Fibroblast of skin of left quadriceps (primary cell): ENCODE measurements at places on chromosomes 3 and 15.

DNA sequence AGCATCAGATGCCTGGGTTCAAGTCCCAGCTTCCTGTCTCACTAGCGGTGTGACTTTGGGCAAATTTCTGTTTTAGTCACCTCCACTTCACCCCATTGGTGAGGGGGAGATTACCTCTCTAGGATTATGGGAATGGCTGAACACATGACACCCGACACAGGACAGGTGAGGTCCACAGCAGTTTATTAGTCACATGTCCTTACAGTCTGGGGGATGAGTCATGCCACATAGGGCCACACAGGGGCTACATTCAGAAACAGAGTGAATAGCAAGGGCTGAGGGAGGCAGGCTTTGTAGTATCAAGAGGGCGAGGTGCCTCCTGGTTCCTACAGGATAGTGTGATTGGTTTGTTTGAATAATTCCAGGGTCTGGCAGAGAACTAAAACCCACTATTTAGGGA is 15.2 kb upstream of the ITGA11 start:
- DNase-seq, result no peak

DNA sequence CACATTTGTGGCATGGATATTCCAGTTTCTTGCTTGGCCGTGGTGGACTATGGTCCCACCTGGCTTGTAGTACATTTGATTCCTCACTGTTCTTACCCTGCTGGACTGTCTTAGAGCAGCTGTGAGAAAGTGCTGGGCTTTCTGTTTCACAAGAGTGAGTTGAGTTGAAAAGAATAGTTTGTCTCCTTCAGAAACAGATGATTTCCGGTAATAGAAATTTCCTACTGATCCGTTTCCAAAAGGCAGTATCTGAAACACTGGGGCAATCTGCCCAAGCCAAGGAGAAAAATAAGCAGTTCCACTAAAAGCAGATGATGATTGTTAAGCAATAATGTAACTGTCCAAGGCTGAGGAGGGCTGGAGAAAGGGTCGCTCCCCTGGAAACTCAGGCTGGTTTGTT is 96.0 kb downstream of the SUCLG2 start:
- peak; percentile 13 for DNase-seq

- DNase-seq, result no peak
Measured at GRCh38 chr3:176352716-176353334, 844.5 kb downstream of the TBL1XR1 start.

DNA sequence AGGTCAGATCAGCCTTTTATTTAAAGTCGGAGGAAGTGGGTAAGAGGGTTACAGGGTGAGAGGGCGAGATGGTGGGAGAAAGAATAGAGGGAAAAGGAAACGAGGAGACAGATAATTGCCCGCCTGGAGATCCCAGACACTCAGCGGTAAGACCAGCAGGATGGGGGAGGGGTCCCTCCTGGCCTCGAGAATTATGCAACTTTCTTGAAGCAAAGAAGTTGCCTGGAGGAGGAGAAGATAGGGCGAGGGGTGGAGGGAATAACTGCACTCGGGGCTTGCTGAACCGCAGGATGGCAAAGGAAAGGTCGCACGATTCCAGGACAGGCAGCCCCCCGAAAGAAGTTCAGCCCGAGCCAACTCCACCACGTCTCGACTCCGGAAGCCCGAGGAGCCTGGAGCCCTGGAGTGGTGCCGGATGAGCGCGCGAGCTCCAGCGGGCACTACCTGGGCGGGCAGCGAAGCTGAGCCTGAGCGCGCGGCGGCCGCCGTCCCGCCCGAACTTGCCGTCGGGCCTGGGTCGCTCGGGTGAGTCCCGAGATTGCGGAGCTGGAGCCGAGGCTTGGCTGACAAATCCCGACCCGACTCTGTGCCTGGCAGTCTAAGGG is 402 bp downstream of the WWTR1 start:
- peak; percentile 46 for DNase-seq

DNA sequence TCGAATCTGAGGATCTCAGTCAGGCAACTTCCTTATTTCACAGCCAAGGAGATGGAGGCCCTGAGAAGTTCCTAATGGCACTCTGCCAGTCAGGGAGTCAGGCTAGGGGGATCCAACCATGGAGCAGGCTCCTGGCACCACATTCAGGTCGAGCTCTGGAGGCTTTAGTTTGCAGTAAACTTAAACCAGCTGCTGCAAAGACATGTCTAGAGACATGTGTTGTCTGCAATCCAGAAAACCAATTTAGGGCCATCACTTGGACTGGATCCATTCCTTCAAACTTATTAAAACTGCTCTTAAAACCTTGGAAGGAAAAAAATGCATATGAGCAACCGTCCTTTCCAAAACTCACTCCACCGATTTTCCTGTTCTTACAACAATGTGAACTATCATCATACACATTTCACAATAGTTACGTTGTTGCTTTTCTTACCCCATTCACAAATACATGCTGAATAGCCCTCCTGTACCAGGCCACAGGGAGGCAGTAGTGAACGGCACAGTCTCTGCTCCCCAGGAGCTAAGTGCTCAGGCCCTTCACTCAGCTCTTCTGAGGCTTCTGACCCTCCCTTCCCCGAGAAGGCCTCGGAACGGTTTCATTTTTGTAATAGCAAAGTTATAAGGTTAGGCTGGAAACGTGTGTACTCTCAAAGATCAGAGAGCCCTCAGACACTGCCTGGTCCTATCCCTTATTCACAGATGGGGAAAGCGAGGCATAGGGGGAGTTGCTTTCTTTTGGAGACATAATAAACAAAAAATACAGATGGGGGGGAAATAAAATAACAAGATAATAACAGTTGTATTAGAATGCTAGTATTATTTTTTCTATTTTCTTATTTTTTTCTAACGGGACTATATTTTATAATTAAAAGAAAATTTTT is 20.1 kb downstream of the RFT1 start:
- DNase-seq, result peak; percentile 58
